ENCODE measurements at places on chromosomes 1 and 21.

GRCh38 chr1:152725261-152725660, 17.3 kb downstream of the LCE4A start:
- no peak for DNase-seq

GRCh38 chr1:40715491-40716059, 24.1 kb downstream of the NFYC start:
- no peak for DNase-seq

GRCh38 chr1:9085306-9085940, 16.0 kb upstream of the SLC2A5 start:
- DNase-seq = no peak

GRCh38 chr1:20763417-20763816, 23.7 kb downstream of the HP1BP3 start:
- no peak for DNase-seq

DNA sequence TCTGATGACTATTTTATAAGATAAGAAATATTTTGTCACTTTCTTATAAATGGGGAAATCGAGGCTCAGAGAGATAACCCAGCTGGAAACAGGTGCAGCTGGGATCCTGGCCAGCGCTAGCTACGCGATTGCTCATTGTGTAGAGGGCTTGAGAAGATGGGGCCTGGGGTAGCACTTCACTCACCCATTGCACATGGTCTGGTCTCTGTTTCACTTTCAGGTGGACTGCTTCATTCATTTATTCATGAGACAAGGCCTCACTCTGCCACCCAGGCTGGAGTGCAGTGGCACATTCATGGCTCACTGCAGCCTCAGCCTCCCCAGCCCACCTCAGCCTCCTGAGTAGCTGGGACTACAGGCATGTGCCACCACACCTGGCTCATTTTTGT, 23.8 kb downstream of the UBE4B start:
- DNase-seq = no peak

DNA sequence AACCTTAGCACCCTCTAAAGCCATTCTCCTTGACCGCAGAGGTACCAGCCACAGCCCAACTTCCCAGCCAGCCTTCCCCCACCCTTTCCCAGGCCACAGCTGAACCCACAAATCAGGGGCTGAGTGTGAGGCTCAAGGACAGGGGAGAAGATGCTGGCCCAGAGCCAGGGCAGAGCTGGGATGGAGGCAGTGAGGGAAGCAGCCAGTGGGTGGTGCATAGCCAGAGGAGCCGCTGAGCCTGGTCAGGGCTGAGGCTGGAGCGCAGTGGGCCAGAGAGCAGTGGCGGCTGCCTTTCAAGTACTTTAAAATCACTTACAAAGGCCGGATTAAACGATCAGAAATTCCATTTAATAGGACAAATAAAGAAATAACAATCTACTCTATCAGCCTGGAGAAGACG, 36.3 kb downstream of the DMAP1 start:
- no peak for DNase-seq

DNA sequence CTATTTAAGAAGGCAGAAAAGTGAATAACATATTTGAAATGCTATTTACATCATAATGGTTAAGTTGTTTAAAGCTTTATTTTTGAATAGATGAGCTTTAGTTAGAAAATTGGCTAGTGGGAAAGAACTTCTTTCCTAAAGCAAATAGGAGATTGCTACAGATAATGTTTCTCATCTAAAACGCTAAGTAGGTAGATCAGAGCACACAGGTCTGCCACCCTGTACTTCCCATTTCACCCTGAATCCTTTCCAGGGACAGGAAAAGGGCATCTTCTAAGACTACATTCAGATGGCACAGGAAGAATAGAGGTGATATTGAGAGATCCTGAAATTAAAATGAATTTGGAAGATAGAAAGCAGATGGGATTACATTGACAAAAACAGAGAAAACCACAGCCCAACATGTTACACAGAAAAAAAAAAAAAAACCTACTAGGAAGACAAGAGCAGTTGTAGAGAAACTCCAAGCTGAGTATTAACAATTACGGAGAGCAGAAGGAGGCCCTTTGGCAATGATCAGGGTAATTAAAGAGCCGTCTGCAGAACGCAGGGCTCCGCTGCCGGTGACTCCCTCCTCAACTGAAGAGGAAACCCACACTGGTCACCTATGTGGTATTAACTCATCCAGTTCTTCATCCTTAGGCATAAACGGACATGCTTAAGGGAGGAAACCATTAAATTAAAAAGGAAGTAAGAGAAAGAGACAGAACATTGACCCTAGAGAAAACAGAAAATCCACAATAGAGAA, 53.6 kb upstream of the MAP10 start:
- no peak for DNase-seq

DNA sequence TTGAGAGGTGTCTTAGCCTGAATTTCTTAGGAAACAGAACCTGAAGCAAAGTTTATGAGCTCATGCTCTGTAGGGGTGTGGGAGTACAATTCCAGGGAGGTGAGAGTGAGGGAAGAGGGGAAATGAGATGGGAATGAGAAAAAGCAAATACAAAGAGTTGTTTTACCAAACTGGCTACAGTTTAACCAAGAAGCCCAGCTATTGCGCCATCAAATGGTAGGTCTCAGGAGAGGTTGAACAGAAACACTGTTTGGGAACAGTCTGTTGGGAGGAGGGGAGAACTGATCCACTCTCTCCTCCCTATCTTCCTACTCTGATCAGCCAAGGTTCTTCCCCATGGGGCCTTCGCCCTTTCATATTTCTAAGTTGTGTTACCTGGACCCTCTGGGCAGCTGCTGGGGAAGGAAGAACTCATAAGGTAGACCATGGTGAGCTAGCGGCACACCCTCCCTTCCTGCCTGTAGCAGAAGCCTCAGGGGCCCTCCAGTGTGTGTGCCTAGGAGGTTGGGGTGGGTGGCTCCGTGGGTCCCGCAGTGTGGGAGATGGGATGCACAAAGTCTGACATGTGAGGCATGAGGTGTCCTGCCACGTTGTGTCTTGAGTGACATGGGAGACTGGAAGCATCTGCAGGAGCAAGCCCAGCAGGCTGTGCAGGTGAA, 120.5 kb downstream of the UCK2 start:
- no peak for DNase-seq

GRCh38 chr1:248872752-248873408, 14.0 kb upstream of the ZNF692 start:
- DNase-seq = no peak

- no peak for DNase-seq
Observed at GRCh38 chr21:34075760-34076660, 2.6 kb downstream of the MRPS6 start.

GRCh38 chr1:171142416-171143385, 42.4 kb upstream of the FMO2 start:
- DNase-seq = no peak

GRCh38 chr1:224298346-224299330, 31.3 kb downstream of the NVL start:
- no peak for DNase-seq

DNA sequence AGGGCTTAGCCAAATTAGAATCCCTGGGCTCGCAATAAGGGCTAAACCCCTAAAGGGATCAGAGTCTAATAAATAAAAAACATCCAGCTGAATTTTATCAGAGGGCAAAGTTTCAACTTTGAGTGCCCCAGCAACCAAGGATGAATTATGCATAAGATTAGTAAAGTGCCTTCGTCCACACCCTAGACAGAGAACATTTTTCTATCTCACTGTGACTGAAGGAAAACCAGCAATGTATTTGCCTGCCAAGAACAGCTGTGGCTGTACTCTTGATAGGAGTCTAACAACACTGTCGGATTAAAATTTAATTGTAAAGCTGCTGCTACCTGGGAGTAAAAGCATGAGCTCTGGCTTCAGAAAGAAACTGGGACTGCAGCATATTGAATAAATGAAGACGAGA, 23.3 kb downstream of the WNT2B start:
- DNase-seq = no peak

DNA sequence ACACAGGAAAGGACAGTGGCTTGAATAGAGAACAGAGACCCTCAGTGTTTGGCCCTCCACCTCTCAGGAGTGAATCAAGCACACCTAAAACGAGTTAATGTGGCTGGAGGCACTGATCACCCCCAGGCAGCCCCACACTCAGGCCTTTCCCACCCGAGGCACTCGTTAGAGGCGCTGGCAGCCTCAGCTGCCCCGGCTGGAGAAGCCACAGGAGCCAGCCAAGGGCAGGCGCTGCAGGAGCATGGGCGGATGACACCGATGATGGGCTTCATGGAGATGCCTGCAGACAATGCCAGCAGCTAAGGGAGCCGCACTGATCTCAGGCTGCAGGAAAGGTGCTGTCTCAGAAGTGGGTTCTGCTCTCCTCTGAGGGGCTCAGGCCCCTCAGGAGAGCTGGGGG, 24.1 kb upstream of the ABCG1 start:
- DNase-seq = no peak

DNA sequence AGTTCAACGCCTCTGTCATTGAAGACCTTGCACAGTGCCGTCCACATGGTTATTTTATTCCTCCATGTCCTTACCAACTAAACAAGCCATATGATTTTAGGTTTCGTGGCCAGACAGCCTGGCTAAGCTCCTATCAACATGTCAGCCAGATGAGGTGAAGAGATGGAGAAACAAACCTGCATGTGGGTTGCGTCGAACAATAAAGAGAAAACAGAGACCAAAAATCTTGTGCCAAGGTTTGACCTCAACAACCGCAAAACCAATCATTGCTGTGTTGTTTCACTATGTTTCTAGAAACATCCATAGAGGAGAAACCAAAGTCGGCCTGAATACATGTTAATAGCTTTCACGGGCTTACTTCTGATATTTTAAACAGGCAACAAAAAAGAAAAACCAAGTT, 544.6 kb downstream of the SMYD3 start:
- DNase-seq = no peak
